ENCODE measurements at places on chromosomes 4 and X.

DNA sequence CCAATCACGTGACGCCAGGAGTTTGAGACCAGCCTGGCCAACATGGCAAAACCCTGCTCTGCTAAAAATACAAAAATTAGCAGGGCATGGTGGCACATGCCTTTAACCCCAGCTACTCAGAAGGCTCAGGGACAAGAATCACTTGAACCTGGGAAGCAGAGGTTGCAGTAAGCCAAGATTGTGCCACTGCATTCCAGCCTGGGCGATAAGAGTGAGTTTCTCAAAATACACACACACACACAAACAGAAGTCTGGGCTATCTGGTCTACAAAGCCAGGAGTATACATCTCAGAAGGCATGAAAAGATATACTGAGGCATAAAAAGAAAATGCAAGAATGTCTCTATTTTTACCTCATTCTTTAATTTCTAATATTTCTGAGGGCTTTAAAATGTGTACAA is 11.3 kb downstream of the YTHDC1 start:
- no peak for DNase-seq

GRCh38 chr4:68984947-68985346 is 33.3 kb upstream of the UGT2A3 start:
- no peak for DNase-seq

DNA sequence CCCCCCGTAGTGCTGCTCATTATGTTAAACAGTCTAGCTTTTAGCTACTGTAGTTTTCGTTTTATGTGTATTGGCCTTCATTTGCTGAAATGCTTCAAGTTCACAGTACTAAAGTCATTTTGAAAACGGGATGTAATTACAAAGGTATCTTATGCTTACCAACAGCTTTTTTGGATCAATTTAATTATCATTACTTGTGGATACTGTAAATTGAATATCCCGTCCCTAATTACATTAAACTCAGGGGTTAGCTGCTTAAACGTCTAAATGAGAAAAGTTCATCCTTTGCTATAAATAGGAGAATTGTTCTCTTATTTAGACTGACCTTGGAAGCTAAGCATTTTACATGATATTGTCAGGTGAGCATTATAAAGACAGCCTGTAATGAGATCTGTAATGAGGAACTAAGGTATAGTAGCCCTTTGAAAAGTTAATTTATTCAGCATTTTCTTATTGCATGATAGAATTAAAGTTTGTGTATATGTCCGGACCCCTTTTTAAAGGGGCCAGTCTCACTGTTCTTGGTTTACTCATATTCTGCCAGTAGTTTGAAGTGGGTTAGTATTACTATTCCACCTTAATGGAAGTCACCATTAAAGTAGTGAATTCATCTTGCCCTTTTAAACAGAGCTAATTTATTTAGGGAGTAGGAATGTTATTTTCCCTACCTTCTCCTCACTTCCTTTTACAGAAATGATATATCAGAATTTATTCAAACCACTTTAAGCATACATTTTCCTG is 252.6 kb downstream of the TENM3 start:
- no peak for DNase-seq

GRCh38 chr4:147616849-147617172 is 386 bp upstream of the TMEM184C start:
- no peak for DNase-seq

DNA sequence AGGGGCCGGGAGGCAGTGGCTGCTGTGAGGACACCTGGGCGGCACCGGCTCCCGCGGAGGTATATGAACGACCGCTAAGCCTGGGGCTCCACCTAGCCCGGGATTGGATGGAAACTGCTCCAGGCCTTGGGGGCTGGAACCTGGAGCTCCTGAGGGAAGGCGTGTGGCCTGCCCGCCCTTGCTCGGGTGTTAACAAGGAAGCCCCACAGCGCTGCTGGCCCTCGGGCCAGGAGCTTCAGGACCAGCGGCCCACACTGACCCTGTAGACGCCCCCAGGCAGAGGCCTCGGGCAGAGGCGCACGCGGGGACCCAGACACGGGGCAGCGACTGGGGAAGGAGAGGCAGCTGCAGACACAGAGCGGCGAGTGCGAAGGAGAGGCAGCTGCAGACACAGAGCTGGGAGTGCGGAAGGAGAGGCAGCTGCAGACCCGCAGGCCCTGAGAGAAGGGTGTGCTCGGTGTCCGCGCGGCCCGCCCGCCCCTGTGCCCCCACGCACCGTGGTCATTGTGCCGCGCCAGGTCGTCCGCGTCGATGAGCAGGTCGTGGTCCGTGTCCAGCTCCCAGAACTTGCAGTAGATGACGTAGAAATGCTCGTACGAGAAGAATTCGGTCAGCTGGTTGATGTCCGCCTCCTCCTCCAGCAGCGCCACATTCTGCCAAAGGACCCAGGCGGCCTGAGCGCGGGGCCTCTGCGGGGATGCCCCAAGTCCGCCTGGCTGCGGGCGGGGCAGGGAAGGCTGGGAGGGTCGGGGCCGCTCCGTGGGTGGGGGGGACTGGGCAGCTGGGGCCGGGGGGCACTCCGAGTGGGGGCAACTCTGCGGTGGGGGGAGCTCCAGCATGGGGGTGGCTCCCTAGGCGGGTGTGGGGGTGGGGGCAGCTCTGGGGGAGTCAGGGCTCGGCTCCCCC is 26.7 kb upstream of the GTPBP6 start:
- no peak for DNase-seq

DNA sequence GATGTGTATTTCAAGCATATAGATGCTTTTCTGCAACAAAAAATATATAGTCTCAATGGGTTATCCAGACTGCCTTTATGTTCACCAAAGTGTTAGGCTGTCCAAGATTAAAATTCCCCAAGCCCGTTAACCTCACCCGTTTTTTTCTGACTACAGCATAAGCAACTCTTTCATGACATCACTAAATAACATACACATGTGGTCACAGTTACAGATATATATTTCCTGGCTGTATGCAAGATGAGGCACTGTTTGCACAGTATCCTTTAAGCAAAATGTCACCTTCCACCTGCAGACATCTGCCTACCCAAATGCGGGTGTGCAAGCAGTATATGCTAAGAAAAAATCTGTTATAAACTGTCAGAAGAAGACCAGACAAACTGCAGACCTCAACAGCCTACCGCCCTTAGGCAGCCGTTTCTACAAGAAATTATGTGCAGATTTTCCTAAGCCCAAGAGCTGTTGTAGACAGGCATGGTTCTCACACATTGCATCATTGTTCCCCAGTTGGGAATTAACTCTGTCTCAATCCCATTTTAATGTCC is 183.1 kb upstream of the MXRA5 start:
- DNase-seq: no peak

- DNase-seq: no peak
Measured at GRCh38 chr4:4689694-4690440, 148.0 kb upstream of the STX18 start.

GRCh38 chr4:98027827-98028226 is 115.4 kb downstream of the STPG2 start:
- DNase-seq: no peak

GRCh38 chr4:88240297-88240714 is 44.1 kb downstream of the PPM1K start:
- no peak for DNase-seq

DNA sequence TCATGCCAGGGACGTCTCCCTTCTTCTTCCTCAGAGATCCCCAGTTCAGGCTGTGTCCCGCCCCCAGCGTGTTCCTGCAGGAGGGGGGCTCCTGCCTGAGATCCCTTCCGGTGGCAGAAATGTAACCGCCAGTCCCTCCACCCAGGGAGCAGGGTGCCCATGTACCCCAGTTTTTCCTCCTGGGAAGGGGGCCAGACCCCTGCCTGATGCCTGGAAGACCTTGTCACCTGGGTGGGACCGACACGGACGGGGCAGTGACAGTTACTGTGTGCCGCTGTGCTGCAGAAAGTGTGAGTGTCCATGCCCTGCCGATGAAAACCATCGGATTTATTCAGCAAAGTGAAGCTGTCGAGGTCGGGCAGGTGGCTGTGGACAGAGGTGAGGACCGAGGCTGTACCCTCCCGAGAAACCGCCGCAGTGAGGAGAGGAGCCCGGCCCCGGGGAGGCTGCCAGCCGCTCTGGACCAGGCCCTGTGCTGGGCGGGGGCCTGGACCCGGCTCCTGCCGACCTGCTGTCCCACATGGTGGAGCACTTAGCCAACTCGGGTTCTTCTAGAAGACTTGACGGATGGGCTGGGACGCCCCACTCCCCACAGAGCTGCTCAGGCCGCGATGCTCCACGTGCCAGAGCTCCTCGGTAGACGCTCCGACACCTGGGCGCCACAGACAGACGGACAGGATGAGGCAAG is 36.7 kb upstream of the HMX1 start:
- DNase-seq: no peak
